ENCODE measurements at places on chromosomes 4 and X.

GRCh38 chr4:28373191-28373590, 1512.5 kb downstream of the STIM2 start:
- no peak for DNase-seq

- DNase-seq = peak; percentile 51
Measured at GRCh38 chrX:39675619-39676018, 422.1 kb downstream of the BCOR start.

DNA sequence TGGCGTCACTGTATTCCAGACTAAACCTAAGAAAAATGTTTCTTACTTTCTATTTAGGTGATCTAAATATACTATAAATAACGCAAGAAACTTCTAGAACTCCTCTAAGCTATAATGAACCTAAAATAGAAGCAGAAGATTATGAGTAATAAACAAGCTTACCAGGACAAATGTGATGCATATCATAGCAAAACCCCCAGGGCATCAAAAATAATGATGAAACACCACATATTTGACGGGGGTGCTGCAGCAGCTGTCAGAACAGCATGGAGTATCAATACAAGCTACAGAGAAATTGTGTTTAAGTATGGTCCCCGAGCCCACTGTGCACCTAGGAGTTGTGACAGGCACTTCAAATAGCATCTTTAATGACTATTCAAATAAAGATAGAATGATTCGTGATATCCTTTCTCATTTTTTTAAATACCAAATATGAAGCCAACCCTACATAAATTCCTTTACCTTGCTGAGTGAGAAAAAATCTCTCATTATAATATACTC, 337.3 kb downstream of the CENPC start:
- DNase-seq = no peak

GRCh38 chrX:29545878-29546277, 669.5 kb upstream of the MAGEB2 start:
- DNase-seq = no peak

DNA sequence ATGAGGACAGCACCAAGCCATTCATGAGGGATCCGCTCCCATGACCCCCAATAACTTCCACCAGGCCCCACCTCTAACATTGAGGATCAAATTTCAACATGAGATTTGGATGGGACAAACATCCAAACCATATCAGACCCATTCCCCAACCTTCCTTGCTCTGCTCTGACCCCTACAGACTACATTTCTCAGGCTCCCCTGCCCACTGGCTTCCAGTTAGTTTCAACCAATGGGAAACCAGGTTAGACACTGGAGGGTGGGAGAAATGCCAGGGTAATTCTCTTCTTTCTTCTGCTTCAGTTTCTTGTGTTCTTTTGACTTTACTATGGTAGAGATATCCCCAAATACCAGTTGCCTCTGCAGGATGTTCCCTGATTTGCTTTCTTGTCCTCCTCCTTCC, 125.7 kb downstream of the CLCN4 start:
- no peak for DNase-seq

DNA sequence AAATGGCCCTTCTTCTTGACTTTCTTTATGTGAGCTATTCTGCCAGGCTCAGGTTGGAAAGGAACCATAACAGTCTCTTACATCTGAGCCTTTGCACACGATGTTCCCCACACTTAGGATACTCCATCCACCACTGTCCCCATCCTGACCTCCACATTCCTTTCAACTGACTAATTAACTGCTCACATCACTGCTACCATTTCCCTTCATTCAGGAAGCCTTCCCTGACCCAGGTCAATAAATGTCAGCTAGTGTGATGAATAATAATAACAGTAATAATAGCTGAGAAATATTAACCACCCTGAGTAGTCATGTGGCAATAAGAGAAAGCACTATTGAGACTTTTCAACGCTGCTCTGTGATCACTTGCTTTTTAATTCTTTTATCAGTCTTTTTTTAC, 291.7 kb downstream of the KCNIP4 start:
- no peak for DNase-seq

GRCh38 chr4:99310389-99310788, 10.8 kb downstream of the ADH1B start:
- no peak for DNase-seq

DNA sequence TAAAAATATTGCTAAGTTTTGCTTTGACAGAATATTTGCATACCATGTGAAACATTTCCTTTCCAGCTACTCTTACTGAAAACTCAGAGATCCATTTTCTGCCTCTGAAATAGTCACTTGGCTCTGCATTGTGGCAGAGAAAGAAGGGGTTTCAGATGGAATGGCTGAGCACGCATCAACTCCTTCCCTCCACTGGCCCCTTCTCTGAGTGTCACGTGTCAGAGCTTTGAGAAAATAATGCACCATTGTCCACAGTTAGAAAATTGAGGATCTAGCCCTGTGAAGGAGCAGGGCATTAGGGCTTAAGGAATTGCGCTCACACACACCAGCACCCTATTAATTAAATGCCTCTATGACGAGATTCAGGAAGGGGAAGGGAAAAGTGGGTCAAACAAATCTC, 78.8 kb upstream of the FAT4 start:
- no peak for DNase-seq

DNA sequence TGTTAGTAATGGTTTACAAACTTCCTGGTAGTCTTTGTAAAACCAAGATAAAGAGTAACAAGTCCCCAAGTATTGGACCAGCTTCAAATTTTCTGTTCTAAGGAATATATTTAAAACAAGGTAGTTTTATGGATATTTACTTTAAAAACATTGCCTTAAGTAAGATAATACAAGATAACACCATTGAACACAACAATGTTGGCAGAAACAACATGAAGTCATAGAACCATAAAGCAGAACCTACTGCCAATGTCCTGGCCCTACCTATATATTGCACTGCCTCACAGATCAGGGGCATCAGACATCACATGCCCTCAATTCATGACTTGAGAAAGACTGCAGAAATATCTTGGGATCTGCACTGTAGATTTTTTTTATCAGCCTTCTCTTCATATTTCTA, 1176.2 kb downstream of the PCDH7 start:
- DNase-seq = no peak

DNA sequence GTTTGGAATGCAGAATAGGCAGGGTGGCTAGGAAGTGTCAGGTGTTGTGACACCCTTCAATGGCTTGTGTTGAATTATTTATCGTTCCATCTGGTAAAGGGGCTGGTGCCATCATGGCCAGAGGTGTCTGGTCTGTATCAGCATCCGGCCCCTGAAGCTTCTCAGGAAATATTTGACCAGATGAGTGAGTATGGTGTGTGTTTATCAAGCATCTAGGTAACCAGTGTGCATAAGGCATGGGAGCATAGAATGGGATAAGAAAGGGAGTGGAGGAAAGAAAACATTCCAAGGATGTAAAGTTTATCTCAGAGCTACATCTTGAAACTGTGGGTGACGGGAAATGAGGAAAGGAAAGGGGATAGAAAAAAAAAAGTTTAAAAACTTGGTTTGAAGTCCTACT, 109.4 kb downstream of the KLHL4 start:
- no peak for DNase-seq

DNA sequence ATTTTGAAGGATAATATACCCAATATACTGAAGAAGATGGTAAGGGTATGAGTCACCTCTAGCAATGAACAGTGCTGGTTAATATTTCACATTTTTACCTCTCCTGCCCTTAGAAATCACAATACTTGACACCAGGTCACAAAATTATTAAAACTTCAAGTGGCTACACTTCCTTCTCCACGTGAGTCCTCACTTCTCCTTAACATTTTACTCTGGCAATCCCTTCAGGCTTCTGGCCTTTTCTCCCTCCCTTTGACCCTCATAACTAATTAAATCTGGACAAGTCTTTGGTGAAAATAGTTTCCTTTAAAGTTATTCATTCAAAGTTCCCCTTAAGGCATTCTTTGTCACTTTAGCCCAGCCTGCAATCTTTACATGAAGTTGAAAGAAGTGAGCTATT, 190.4 kb downstream of the UNC5C start:
- DNase-seq = no peak

GRCh38 chr4:74555843-74556242, 110.9 kb downstream of the AREG start:
- no peak for DNase-seq

DNA sequence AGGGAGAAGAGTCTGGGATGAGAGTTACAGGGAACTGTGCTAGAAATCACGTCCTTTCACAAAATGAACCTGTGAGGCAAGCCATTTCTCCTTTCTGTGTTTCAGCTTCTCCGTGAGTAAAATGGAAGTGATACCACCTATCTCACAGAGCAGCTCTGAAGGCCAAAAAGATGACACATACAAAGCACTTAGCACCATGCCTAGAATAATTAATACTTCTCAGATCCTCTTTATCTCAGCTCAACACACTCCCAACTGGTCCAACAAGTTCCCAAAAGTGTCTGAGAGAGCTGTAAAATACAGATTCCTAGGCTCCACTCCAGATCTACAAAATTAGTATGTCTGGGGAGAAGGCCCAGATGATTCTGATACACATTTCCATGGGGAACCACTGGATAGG, 38.3 kb downstream of the LHFPL1 start:
- no peak for DNase-seq

- DNase-seq = no peak
Measured at GRCh38 chr4:7356667-7357310, 77.9 kb downstream of the PSAPL1 start.

DNA sequence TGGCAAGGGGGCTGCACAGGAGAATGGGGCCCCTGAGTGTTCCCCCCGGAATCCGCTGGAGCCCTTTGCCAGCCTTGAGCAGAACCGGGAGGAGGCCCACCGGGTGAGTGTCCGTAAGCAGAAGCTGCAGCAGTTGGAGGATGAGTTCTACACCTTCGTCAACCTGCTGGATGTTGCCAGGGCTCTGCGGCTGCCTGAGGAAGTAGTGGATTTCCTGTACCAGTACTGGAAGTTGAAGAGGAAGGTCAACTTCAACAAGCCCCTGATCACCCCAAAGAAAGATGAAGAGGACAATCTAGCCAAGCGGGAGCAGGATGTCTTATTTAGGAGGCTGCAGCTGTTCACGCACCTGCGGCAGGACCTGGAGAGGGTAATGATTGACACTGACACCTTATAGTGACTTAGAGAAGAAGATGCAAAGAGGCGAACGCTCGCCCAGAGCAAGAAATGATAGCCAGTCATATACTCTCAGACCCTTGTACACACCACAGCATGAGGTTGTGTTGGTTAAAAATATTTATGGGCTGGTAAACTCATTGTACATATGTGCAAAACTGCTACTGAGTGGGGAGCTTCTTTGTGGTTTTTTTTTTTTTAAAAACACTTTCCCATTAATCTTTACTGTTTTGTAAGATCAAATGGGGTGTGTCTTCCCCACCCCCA, 52.5 kb downstream of the JADE1 start:
- no peak for DNase-seq

- no peak for DNase-seq
Measured at GRCh38 chrX:109623997-109624396, 975 bp downstream of the KCNE5 start.

GRCh38 chr4:98728433-98728832, 70.0 kb upstream of the TSPAN5 start:
- peak; percentile 19 for DNase-seq

DNA sequence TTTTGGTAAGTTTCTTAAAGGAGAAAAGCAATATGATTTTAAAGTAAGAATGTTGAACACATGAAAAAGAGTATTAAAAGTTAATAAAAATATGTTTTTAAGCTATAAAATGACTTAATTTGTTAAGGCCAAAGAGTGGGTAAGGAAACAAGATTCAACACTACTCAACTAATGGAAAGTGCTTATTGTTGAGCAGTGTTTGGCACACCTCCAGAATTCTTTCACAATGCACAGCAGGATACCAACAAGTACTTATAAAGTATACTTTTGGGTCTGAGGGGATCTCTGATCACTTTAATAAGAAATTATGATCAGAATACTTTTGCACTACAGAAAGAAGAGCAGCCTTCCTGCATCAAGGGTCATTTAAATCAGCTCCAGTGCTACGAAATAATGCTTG, 5.9 kb downstream of the LAMP2 start:
- DNase-seq = no peak

GRCh38 chrX:110671068-110671803, 124.4 kb downstream of the CHRDL1 start:
- DNase-seq = peak; percentile 22

- DNase-seq = peak; percentile 31
Measured at GRCh38 chr4:76977736-76978350, 28.3 kb downstream of the SEPTIN11 start.

DNA sequence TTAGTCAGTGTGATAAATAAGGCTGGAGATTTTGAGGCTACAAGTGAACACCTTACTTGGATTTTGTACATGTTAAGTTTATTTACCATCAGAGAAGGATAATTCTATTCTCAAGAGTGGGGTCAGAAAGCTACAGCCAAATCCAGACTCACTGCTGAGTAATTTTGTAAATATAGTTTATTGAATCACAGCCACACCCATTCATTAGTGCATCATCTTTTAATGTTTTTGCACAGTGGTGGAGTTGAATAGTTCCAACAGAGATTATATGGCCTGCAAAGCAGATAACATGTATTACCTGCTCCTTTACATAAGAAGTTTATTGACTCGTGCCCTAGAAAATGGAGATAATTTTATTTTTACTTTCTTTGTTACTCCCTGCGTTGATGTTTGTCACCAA, 60.4 kb downstream of the PCDH18 start:
- peak; percentile 41 for DNase-seq

GRCh38 chr4:139554893-139555704, 920 bp downstream of the SETD7 start:
- peak; percentile 84 for DNase-seq

DNA sequence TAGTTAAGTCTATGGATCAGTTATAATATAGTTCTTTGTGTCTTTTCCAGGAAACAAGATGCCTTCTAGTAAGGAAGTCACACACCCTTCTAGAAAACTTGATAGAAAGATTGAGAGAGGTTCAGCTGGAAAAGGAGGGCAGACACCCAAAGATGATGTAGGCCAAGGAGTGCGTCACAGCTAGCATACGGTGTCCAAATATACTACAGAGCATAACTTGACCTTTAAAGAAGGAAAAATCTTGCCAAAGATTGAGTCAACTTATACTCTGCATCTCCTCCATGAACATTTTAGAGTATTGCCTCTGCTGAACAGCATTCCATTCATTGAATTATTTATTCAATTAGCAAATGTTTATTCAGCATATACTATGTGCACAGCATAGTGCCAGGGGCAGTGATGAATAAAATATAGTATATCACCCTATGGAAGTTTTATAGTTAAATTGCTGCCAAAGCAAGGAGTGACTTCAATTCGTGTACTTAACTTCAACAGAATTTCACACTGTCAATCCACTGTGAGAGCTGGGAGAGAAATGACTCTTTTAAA, 51.9 kb upstream of the SLC6A14 start:
- DNase-seq = peak; percentile 42

DNA sequence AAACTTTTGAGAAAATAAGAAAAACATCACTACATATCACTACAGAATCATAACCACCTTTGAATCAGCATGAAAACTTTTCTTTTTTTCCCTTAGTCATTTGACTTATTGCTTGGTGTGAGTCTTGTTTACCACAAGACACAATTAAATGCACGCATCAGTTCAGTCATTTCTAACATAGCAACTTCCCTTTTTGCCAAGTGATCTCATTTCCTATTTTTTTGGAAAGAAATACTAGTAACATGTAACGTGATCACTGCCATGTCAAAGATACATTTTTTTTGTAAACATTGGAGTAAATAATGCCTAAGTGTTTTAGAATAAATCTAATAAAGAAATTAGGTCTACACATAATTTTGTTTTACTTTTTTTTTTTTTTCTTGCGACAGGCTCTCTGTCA, 5.1 kb upstream of the CXCL8 start:
- DNase-seq = no peak

GRCh38 chr4:40710484-40711254, 39.1 kb upstream of the NSUN7 start:
- DNase-seq = peak; percentile 5

- DNase-seq = no peak
Measured at GRCh38 chr4:56400560-56400959, 13.3 kb upstream of the AASDH start.

GRCh38 chr4:15778289-15779241, at the start of gene CD38:
CD38 (plus strand) TSS chr4:15778328; CDS start chr4:15778415, 87 bp downstream.
- no peak for DNase-seq

Measured in stromal cell of bone marrow (primary cell).